Ureter (tissue), 1 donor: ENCODE measurements at places on chromosomes 3 and 15.

DNA sequence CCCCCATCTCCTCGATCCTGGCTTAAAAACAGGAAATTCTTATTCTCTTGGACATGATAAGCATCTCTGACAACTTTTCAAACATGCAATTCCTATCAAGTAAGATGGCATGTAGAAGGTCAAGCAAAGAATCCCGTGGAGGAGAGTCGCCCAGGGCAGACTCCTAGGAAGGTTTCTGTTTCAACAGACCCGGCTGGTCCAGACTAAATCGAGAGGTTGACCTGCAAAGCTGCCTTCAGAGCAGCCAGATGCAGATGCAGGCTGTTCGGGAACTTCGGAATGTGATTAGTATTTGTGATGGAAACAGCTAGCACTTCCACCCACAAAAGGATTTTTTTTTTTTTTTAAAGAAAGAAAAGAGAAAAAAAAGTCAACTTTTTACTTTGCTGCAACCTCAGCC is 216.8 kb downstream of the NR1D2 start:
- no peak for DNase-seq

- DNase-seq: no peak
These were observed 486.3 kb downstream of the MAGI1 start for GRCh38 chr3:65552434-65552833.

DNA sequence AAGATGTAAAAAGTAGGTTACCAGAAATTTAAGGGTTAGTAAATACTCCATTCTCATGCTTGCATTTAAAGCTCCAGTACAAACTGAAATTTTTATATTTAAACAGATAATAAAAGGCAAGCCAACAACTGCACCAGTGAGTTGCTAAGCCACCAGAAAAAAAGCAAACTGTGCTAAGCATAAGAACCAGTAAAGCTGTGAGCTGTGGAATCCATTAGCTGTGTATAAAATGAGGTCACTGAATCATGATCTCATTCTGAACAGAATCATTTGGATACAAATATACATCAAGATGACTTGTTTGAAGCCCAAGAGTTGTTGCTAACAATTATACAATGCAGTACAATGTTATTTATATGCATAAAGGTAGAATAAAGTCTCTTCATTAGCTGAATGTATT is 1312.2 kb downstream of the SI start:
- no peak for DNase-seq

DNA sequence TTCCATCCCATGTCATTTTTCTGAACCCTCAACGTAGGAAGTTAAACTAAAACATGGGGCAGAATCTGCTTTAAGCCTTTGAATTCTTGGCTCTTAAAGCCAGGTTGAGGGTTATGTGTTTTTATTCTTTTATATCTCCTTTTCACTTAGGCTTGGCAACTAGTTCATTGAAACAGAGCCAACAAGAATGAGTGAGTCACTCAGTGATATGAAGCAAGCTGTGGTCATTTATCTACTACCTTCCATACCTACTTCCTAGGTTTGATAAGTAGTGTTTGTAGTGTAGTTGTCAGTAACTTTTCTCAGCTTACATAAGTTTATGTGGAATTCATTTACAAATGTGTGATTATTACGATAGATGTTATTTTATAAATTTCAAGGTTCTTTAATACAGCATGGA is 67.4 kb downstream of the SNRPN start:
- no peak for DNase-seq

GRCh38 chr3:190585805-190586630 is 72.1 kb downstream of the IL1RAP start:
- no peak for DNase-seq

GRCh38 chr3:160671231-160671630 is 5.7 kb upstream of the ARL14 start:
- DNase-seq: no peak

DNA sequence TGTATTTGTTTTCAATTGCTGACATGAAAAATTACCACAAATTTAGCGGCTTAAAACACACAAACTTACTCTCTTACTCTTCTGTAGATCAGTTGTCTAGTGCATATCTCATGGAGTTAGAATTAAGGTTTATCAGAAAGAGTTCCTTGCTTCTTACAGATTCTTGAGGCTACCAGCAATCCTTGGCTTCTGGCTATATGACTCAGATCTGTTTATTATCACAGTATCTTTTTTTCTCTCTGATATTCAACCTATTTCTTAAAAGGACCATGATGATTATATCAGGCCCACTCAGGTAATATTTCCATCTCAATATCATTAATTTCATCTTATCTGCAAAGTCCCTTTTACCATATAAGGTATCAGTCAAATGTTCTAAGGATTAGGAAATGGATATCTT is 263.5 kb upstream of the BCHE start:
- no peak for DNase-seq

- DNase-seq: no peak
These were observed 727.7 kb upstream of the NECTIN3 start for GRCh38 chr3:110343945-110344344.
